ENCODE measurements at places on chromosomes 2 and 18. TPM values are rescaled to one million over a fixed set of nuclear protein-coding genes. Genes with fewer than 3 reads are reported as not detected.

TUBA3E gene
- not detected for total RNA-seq

TSPYL6 gene
- total RNA-seq = not detected

MYOM1 gene
- 0.07 TPM for total RNA-seq

UPP2 gene
- total RNA-seq = not detected

CHRNG gene
- not detected for total RNA-seq

SCN3A gene
- total RNA-seq = not detected

ZBTB7C gene
- under 0.01 TPM for total RNA-seq

GPR75 gene
- total RNA-seq = 2.2 TPM

Data from foreskin keratinocyte (primary cell).